ENCODE measurements at places on chromosomes 11 and 22.

- no peak for DNase-seq
Measured at GRCh38 chr11:36073411-36074203, 129.7 kb downstream of the LDLRAD3 start.

GRCh38 chr11:64438986-64439771, 80.2 kb downstream of the RPS6KA4 start:
- no peak for DNase-seq

- DNase-seq: peak; percentile 33
Measured at GRCh38 chr11:85826116-85826855, 15.3 kb upstream of the SYTL2 start.

DNA sequence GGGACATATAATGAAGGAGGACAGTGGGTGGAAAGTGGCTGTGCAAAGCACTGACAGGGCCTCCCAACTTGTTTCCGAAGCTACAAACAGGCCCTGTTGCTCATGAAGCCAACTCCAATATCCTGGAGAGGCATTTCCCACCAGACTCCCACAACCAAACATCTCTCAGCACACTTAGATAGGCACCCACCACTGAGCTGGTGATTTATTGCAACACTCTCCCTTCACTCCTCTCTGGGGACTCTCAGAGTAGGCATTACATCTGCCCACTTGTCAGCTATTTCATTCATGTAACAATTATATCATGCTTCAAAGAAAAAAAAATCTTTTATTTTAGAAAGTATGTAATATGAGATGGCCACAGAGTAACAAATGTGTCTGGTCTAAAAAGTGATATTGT, 32.1 kb upstream of the PPP2R1B start:
- no peak for DNase-seq

DNA sequence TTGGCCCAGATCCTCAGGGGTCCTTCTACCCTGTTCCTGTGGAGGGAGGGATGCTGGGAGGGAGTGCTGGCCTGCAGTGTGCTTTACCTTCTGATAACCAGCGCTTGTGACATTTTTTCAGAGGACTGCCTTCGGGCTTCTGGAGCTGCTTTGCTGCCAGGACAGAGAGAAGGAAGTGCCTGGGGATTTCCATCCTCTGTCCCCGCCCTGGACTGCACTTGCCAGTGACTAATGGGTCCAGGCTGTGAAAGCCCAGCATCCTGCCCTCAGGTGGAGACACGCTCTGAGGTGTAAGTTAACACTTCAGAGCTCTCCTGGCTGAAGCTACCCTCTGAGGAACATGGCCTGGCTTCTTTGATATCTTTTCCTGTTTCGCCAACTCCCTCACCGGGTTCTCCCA, 158.7 kb upstream of the SYT13 start:
- DNase-seq: peak; percentile 19

- no peak for DNase-seq
Measured at GRCh38 chr11:11347592-11347991, 5.5 kb downstream of the CSNK2A3 start.

DNA sequence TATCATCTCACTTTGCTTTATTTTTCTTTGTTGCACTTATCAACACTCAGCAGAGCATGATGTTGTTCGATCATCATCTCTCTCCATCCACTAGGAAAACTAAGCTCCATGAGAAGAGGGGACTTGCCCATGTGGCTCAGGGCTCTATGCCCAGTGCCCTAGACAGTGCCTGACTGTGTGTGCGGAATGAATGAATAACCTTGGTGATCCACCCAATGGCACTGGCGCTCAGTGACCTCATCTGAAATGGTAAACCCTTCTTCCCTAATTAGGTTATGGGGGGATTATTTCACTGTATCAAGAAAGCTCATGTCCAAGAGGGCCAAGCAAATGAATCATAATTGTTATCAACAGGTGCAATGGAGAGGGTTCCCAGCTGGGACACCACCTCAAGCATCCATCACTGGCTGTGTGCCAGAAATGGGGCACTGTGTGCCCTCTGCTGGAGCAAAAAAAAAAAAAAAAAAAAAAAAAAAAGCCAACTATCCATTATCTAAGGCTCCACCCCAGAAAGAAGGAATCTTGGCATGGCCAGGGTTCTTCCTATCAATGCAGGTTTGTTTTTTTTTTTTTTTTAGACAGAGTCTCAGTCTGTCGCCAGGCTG, 172.6 kb downstream of the LARGE1 start:
- no peak for DNase-seq

DNA sequence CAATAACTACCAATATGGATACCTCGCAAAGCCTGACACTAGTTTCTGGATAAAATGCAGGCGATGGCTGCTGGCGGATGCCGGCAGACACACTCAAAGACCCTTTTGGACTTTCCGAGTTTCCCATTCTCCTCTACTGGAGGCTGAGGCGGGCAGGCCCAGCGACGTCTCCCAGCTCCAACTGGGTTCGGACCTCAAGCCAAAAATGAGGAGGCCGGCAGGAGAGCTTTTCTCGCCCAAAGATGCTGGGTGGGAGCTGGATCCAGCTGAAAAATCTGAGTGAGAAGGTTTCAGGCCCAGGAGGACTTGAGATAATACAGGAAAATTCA, 428 bp upstream of the FEZ1 start:
- no peak for DNase-seq

GRCh38 chr22:24444251-24444650, 16.9 kb downstream of the ADORA2A start:
- no peak for DNase-seq

- DNase-seq: no peak
Measured at GRCh38 chr11:3775736-3776406, 21.5 kb downstream of the NUP98 start.

GRCh38 chr11:57464539-57465181, 4.3 kb downstream of the RTN4RL2 start:
- DNase-seq: no peak

DNA sequence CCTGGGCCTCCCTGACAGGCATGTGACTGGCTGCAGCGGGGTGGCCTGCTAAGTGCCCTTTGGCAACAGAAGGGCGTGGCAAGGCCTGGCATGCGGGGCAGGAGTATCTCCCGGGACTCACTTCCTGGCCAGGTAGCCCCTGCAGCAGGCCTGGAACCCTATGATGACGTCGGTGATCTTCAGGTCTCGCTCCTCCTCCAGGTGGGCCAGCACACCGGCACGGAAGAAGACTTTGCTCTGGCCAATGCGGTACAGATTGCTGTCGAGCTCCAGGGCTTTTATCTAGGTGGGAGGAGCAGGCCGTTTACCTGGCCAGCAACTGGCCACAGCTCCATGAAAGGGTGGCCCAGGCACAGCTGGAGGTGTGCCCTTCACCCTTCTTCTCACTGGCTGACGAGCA, 50.9 kb downstream of the APOL1 start:
- DNase-seq: no peak

- DNase-seq: no peak
Measured at GRCh38 chr11:27207025-27207650, 155.9 kb downstream of the CCDC34 start.

GRCh38 chr22:25413620-25414019, 150.9 kb upstream of the GRK3 start:
- no peak for DNase-seq

DNA sequence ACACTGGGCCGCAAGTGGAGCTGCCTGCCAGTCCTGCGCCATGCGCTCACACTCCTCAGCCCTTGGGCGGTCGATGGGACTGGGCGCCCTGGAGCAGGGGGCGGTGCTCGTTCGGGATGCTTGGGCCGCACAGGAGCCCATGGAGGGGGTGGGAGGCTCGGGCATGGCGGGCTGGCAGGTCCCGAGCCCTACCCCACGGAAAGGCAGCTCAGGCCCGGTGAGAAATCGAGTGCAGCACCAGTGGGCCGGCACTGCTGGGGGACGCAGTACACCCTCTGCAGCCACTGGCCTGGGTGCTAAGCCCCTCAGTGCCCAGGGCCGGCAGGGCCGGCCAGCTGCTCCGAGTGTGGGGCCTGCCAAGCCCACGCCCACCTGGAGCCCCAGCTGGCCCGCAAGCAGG, 328.7 kb upstream of the LRRC4C start:
- no peak for DNase-seq

GRCh38 chr11:133957900-133958299, 1.1 kb upstream of the IGSF9B start:
- no peak for DNase-seq

DNA sequence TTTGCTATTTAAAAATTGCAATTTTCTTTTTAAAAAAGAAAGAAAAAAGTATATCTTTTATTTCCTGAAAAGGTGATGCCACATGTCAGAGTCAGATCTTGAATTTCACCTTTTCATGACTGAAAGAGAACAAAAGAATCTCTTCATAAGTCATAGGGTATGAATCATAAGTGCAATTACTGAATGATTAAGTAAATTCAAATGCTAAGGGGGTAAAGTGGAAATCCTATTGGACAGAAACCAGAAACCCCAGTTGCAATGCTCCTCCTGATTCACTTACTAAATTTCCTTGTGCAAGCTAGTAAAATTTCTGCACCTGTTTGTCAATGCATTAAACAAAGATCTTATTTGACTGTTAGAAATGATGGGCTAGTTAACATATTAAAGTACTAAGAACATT, 8.2 kb upstream of the PRRG4 start:
- no peak for DNase-seq

DNA sequence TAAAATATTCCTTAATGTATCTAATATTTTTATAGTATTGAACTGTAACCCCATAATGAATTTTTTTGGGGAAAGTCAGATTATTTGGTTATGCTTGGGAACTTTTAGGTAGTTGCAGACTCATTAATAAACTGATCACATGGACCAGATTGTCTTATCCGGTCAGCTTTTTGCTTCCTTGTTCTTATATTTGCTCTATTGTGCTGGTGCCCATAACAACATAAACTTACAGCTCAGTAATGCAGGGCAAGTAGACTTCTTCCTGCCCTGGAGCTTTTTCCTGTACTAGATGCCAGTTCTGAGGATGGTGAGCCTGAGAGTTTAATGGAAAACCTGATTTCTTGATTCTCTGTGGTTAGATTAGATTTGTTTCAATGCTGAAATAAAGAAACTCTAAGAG, 53.2 kb downstream of the MTMR3 start:
- no peak for DNase-seq

- DNase-seq: no peak
Measured at GRCh38 chr11:512761-513595, 5.9 kb upstream of the RNH1 start.

- DNase-seq: no peak
Measured at GRCh38 chr11:71384561-71384960, 63.6 kb downstream of the DHCR7 start.

GRCh38 chr11:132056689-132057088, 686.3 kb downstream of the NTM start:
- no peak for DNase-seq
